ENCODE measurements at places on chromosomes 1 and 21.

- DNase-seq: no peak
Observed at GRCh38 chr1:4741876-4742423, 87.5 kb downstream of the AJAP1 start.

- DNase-seq: no peak
Observed at GRCh38 chr21:35216996-35217395, 167.9 kb upstream of the RUNX1 start.

GRCh38 chr21:34170886-34171285 lies 97.5 kb downstream of the MRPS6 start:
- DNase-seq: no peak

DNA sequence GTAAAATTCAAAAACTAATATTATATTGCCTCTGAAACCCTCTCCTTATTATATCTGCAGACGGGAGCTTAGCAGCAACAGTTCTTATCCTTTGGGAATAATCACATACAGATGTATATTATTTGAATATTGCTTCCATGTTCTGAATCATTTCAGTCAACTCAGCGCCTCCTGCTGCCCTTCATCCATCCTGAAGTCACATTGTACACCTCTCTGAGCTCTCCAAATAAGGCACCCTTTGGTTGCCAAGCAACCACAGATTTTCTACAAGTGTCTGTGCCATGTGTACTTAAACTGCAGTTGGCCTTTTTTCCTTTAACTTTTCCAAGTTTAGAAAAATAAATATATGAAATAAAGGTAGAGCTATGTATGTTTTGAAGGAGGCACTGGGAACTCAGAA lies 384.3 kb downstream of the LRRIQ3 start:
- no peak for DNase-seq

DNA sequence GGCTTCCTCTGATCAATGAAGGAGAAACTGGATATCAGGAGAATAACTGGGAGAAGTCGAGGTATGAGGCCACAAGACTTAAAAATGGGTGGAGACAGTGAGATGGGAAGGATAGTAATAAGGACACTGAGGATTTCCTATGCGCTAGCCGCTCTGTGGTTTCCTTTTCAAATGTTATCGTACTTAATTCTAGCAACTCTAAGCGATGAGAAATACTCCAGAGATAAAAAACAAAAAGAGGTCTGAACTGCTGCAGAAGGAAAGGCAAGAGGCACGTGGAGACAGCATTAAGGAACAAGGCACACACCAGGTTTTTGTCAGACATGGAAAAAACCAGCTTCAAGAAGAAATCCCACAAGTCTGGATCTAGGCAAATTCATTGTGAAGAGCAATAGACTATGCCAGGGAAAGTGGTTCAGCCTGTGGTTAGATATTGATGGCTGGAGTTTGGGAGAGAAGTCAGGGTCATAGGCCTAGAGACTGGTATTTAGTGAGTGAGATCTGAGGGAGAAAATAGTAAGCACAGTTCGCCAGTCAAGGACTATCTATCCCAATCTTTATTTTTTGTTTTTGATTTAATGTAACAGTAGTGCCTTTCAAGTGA lies 5.3 kb downstream of the CLCA2 start:
- peak; percentile 31 for DNase-seq

DNA sequence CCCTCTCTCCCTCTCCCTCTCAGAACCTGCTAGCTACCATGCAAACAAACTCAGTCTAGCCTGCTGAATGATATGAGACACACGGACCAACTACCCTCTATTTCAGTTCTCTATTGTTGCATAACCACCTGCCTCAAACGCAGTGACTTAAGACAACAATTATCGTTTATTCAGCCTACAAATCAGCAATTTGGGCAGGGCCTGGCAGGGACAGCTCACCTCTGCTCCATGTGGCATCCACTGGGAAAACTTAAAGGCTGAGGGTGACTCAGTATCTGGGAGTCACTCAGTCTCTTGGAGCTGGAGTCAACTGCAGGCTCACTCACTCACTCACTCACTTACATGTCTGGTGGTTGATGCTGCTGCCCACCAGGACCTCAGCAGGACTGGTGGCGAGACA lies 121.3 kb downstream of the SEC16B start:
- no peak for DNase-seq

DNA sequence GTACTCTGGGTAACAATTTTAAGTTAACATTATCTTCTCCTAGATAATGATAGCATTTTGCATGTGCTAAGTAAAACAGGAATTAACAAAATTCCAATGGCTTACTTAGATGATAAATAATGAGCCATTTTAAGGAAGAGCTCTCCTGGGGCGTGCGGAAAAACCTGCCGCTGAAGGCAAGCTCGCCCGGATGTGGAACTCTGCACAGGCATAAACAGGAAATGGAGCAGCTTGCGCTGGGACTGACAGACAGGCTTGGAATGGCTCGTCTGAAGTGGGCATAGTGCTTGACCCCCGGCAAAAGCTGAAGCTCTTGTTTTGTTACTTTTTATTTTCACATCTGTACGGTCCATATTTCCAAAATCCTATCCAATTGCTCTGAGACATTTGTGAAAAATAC lies 169.2 kb downstream of the ZNF281 start:
- peak; percentile 7 for DNase-seq

DNA sequence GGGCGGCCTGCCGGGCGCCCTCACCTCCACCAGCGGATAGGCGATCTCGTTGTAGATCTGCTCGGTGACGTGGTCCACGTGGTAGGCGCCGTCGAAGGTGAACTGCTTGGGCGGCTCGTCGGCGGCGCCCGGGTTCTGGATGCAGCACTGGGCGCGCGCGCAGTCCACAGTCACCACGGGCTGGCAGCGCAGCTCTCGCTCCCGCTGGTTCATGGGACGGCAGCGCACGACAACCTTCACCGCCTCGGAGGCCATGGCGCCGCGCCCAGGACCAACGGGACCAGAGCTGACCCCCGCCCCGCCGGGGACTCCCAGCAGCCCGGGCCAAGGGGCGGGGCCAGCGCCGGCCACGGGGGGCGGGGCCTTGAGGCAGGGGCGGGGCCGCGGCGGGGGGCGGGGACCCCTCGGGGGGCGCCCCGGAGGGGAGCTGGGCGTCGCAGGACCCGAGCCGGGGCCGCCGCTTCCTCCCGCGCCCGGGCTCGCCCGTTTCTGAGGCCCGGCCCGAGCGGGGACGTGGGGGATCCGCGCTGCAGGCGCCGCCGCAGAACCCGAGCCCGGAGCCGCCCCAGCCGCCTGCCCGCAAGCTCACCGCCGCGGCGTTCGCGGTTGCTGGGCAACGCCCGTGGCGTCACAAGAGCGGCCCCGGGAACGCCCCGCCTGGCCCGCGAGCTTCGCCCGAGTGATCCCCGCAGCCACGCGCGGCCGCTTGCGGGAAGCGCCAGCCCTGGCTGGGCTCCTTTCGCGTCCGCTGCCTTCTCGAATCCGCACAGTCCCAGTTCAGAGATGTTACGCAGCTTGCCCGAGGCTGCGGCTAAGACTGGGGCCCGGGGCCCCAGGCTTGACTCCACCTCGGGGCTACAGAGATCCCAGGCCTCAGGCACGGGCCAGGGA lies at the start of gene KIF17:
KIF17 (minus strand) TSS at position 556 of the 891 bp plus-strand sequence; CDS start at position 255, 301 bp downstream.
- DNase-seq: peak; percentile 79

DNA sequence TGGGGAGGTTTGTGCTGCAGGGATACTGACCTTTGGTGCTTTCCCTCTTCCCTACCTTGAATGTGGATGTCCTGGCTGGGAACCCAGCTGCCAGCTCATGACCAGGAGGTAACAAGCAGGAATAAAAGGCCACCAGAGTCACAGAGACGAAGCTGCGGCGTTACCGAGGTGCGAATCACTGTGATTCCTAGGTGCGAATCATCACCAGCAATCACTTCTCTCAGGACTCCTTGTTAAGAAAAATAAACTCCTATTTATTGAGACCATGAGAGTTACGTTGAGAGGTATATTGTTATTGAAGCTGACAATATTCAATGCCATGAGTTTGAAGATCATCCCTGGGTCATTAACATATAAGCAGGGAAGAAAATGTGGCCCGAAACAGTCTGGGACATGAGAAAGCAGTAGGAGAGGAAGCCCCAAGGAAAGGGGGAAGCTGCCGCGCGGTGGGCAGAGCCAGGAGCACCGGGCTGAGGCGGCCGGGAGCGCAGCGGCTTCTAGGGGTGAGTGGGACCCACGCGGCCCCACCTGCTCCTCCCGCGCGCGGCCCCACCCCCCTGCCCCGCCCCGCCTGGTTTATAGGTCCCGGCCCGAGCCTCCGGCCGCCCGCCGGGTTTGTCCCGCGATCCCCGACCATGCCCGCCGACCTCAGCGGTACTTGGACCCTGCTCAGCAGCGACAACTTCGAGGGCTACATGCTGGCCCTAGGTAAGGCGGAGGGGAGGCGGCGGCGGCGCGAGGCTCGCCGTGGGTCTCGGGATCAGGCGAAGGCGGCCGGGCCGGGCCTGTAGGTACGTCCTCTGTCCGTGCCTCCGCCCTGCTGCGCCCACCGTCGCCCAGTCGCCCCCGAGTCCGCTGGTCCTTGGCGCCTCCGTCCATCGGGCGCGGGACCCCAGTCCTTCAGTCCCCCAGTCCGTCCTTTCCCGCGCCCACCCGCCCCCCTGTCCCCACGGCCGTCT lies at the start of gene RBP7:
RBP7 (plus strand) TSS at position 605 of the 959 bp plus-strand sequence; CDS start at position 636, 31 bp downstream.
- DNase-seq: no peak

DNA sequence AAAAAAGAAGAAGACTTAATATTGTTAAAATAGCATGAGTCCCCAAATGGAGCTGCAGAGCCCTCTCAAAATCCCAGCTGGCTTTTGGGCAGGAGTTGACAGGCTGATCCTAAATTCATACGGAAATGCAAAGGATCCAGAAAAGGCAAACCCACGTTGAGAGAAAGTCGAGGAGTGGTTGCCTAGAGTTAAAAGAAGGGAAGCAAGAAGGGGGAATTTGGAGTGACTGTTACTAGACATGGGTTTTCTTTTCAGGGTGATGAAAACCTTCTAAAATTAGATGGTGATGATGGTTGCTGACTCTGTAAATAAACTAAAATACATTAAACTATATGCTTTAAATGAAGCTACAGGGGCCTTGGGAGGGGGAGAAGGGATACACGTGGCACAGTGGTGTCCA lies 1.6 kb downstream of the DNMT3L start:
- no peak for DNase-seq

GRCh38 chr21:27467366-27467765 lies 500.5 kb upstream of the ADAMTS5 start:
- no peak for DNase-seq

- no peak for DNase-seq
Observed at GRCh38 chr1:27713869-27714513, 11.8 kb upstream of the FAM76A start.

DNA sequence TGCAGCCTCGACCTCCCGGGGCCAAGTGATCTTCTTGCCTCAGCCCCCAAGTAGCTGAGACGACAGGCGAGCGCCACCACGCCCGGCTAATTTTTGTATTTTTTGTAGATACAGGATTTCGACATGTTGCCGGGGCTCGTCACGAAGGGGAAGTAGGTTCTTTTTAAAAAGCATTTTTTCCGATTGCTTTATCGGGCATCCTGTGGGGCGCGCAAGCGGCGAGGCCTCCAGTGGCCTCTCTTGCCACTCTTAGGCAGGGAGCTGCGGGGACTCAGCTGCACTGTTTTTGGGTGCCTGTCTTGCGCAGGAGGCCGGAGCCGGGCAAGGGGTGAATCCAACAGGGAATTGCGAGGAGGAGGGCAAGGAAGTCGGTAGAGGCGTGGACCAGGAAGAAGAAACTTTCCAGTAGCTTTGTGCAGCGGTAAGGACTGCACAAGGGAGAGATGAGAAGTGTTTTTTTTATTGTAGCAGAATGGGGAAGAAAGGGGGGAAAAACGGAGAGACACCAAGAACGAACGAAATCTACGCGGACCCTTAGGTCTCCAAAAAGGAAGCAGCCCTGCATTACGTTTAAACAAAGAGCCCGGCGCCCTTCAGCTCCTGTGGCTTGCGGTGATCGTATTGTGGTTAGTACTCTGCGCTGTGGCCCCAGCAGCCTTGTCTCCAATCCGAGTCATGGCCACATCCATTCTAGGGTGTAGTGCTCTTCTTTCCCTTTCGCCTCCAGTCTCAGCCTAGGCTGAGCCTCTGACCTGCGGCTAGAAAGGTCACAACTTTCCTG lies 164.8 kb downstream of the PPIAL4G start:
- DNase-seq: peak; percentile 36

GRCh38 chr1:204520834-204521709 lies 4.9 kb downstream of the MDM4 start:
- peak; percentile 36 for DNase-seq

DNA sequence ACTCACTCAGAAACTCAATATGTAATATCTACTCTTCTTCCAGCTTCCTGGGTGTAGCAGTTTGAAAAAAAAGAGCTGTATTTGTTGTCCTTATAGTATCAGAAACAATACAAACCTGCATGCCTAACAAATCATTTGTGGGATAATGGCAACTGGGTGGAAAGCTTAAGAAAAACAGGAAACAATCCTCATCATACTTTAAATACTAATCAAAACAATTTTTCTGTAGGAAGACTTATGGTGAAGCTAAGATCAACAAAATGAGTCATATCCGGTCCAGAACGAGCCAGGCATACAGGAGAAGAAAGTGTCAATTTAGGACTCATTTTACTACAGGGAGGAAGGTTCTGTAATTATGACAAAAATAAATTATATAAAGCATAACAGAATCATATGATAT lies 181.8 kb upstream of the ADGRL4 start:
- peak; percentile 63 for DNase-seq

GRCh38 chr1:151819976-151820623 lies 11.5 kb downstream of the RORC start:
- DNase-seq: no peak

DNA sequence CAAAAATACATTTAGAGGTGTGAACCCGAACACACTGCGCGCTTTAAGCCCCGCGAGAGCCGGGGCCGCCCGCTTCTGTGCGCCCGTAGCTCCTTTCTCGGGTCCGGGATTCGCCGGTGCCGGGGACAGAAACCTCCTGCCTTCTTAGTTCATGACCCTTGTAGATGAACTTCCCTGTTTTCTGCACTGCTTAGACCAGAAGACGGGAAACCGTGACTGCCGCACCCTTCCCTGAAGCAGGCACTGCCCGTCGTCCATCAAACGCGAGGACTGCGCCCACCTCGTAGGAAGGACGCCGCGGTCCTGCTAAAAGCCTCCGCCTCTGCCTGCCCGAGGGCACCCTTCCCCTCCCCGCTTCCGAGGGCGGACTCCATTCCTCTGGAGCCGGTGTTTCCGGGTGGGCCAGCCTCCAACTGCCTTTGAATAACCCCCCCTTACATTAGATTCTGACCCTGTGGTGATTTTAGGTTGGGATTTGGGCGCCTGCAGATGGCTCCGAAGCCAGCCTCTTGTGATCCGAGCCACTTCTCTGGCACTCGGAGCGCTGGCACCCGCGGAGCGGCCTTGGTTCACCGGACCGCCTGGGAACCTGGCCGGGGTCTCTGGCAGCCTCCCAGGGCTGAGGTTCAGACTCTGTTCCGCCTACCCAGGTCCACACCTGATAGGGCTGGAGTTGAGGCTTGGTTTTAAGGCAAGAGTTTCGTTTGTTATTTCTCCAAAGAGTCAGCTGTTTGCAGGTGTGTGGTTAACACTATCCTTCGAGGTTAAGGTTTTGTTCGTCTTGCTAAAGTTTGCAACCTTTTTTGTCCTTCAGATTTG lies 1.2 kb upstream of the PTTG1IP start:
- peak; percentile 17 for DNase-seq

GRCh38 chr1:91201694-91202093 lies 179.9 kb upstream of the ZNF644 start:
- no peak for DNase-seq

All from fibroblast of pulmonary artery (primary cell).